ENCODE measurements at places on chromosomes 1 and 21.

DNA sequence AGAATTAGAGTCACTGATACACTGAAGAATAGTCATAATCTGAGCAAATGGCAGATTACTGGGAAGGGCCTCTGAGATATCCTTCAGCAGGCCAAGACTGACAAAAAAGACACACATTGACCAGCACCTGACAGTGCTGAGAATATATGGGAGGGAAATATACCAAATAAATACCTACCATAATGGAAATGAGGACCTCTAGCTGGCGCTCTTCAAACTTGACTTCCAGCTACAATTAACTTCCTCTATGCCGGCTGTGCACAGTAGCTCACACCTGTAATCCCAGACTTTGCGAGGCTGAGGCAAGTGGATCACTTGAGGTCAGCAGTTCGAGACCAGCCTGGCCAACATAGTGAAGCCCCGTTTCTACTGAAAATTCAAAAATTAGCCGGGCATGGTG lies 69.5 kb downstream of the NPHS2 start:
- no peak for DNase-seq

GRCh38 chr1:226512076-226512728 lies 36.4 kb upstream of the STUM start:
- no peak for DNase-seq

DNA sequence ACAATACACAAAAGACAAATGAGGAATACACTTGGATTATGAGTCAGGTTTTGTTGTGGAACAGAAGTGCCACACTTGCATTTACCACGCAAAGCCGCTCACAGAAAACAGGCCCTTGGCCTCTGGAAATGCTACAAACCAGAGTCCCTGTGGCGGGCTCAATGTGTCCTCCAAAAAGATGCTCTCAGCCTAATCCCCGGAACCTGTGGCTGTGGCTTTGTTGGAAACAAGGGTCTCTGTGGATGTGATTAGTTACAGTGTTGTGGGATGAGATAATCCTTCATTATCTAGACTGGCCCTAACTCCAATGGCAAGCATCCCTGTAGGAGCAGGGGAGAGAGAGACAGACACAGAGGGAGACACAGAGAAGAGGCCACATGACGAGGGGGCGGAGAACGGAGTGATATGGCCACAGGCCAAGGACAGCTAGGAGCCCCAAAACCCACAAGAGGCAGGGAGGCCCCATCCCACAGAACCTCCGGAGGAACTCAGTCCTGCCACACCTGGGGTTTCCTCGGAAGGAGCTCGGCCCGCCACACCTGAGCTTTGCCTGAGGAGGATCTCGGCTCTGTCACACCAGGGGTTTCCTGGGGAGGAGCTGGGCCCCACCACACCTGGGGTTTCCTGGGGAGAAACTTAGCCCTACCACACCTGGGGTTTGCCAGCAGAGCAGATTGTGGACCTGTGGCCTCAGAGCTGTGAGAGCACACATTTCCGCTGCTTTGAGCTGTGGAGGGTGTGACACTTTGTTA lies 55.4 kb downstream of the NPHP4 start:
- DNase-seq: no peak

DNA sequence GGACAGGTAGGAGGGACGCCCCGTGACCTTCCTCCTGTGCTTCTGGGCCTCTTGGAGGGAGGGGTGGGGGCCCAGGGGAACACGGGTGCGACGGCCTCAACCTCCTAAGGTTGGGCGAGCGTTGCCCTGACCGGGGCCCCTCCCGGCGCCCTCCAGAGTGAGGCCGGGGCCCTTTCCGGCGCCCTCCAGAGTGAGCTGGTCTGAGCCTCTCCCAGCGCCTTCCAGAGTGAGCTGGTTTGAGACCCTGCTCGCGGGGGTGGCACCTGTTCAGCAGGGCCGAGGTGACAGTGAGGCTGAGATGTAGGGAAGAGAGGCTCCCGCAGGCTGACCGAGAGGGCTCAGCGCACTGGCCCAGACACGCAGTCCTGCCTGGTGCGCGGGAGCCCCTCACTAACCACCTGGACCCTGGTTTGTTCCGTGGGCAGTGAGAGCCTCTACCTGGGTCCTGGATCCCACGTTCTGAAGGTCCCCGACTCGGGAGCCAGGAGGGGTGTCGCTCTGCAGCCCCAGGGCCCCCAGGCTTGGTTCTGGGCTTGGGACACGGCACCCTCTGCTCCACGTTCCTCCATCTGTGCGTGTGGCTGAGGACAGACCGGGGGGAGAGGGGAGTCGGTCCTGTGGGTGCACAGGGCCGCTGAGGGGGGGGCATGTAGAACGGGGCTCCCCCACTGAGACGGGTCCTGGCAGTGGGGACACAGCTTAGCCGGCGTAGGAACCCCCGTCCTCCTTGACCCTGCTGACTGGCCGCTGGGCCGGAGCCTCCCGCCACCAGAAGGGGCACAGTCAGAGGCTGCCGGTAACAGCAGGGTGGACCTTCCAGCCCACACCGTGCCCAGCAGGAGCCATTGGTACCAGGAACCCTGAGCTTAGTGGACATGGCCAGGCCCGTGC lies 1.4 kb downstream of the COL6A1 start:
- no peak for DNase-seq

- DNase-seq: peak; percentile 85
Measured at GRCh38 chr1:148318123-148318903, 164.8 kb downstream of the PPIAL4G start.

All from inflammatory macrophage treated with lipopolysaccharide for 4 hours (primary cell).